Brain pericyte (primary cell): ENCODE measurements at places on chromosomes 6 and 20.

DNA sequence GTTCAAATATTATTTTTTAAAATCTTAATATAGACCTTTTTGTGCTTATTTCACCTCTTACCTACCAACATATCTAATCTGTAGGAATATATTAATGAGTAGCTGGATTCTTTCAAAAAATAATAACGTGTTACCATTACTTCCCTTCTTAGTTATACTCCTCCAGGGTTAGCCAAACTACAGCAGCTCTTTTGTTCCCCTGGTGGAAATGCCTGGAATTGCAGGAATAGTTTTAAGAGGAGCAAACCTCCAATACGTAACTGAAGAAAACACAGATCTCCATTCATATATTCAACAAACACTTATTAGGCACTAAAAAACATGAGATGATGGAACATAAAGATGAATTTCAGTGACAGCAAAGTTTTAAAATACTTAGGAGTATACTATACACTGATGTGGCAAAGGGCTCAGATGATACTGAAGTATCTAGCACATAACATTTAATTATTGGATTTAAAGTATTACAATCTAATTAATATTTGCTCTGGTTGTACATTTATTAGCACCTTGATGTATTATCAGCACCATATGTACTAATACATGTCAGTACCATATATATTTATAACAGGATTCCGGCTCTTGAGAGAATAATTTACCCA is 78.3 kb downstream of the TBX18 start:
- DNase-seq = no peak

DNA sequence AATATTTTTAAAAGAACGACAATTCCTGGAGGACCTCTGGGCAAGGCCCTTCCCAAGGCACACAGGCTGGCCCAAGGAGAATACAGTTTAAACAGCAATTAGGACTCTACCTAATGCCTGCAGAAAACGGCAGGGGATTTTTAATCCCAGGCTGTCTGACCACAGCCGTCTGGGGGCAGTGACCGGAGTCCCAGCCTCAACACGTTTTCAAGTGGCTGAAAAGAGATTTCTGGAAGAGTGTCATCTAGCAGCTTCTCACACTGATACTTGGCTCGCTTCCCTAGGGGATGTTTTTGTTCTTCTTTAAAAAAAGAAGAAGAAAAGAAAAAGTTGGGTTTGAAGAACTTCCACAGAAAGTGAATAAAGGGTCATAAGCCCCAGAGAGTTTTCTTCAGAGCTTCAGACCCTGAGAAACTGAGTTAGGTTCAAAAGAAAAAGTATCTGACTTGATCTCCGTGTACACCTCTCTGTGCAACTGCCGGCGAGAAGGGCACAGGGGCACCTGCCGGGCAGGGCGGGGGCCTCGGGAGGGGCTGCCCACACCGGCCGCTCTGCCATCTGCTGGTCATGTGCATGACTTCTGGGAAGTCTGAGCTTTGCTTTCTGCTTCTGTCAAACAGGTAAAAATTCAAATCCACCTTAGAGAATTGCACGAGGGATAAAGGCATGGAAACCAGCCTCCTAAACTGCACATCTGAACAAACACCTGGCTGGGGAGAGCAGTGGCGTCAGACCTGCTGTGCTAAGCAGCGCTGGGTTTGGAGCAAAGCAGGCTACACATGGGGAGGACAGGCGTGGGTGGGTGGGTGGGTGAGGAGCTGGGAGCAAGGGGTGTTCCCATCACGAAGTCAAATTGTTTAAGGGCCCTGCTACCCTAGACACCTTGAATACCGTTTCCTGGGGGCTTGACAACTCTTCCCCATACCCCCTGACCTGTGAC is 33.0 kb downstream of the RRBP1 start:
- no peak for DNase-seq

GRCh38 chr6:41376176-41376575 is 40.8 kb downstream of the NCR2 start:
- DNase-seq = no peak

- no peak for DNase-seq
Observed at GRCh38 chr6:37205175-37205996, 35.4 kb downstream of the PIM1 start.

- no peak for DNase-seq
Observed at GRCh38 chr20:37501940-37502339, 19.1 kb upstream of the NNAT start.

- DNase-seq = no peak
Observed at GRCh38 chr6:132972971-132973370, 158.6 kb downstream of the RPS12 start.

- DNase-seq = no peak
Observed at GRCh38 chr6:142183351-142183750, 36.3 kb downstream of the VTA1 start.

DNA sequence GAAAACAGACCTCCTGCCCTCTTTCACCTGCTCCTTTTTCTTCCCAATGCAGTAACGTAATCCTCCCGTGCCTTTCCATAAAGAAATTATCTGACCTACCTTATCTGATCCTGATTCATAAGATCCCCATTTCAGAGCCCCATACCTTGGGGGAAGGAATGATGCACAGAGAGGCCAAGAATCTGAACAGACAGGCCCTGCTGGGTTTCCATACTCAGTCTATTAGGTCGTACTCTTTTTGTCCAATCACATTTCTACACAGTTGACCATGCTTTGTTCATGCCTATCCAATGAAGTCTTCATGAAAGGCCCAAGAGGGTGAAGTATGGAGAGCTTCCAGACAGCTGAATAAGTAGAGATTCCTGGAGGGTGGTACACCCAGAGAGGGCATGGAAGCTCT is 25.3 kb downstream of the SRPK1 start:
- no peak for DNase-seq

- DNase-seq = no peak
Observed at GRCh38 chr6:165986311-165986913, 181.2 kb downstream of the TBXT start.

- DNase-seq = no peak
Observed at GRCh38 chr6:142476452-142476851, 174.6 kb downstream of the ADGRG6 start.

GRCh38 chr20:373171-373890 is 7.2 kb upstream of the TRIB3 start:
- no peak for DNase-seq

GRCh38 chr6:41103847-41104246 is 31.1 kb downstream of the NFYA start:
- no peak for DNase-seq

- DNase-seq = no peak
Observed at GRCh38 chr20:62571669-62572344, 70.5 kb upstream of the SLCO4A1 start.

GRCh38 chr20:8404912-8405635 is 273.0 kb downstream of the PLCB1 start:
- no peak for DNase-seq

DNA sequence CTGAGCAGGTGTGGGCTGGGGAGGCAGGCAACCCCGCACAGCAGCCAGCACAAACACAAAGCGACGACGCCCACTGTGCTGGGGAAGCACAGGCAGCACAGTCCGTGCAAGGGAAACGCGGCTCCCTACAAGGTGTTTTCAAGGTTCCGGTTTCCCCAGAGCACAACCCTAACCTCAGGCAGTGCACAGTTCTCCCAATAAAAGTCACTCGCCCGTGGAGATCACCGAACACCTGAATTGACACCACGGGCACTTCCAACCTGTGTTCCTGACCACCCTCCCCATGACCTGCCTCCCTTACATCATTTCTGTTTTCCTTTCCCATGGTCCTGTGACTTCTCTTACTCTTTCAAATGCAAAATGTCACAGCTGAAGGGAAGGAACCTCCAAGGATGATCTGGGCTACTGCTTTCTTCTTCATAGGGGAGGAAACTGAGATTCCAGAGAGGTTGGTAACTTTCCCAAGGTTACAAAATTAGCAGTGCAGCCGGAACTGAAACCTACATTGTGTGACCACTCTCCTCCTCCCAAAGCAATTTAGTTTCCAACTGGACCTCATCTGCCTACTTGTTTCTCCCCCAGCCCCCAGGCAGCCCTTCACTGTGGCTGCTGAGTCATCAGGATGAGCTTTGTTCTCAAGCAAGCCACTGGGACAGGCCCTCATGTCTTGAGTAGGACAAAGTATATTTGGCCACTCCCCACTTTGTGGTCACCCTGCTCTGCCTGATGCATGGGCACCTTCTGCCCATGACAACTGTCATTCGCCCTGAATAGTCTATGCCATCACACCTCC is 125.3 kb downstream of the ATXN1 start:
- DNase-seq = no peak

DNA sequence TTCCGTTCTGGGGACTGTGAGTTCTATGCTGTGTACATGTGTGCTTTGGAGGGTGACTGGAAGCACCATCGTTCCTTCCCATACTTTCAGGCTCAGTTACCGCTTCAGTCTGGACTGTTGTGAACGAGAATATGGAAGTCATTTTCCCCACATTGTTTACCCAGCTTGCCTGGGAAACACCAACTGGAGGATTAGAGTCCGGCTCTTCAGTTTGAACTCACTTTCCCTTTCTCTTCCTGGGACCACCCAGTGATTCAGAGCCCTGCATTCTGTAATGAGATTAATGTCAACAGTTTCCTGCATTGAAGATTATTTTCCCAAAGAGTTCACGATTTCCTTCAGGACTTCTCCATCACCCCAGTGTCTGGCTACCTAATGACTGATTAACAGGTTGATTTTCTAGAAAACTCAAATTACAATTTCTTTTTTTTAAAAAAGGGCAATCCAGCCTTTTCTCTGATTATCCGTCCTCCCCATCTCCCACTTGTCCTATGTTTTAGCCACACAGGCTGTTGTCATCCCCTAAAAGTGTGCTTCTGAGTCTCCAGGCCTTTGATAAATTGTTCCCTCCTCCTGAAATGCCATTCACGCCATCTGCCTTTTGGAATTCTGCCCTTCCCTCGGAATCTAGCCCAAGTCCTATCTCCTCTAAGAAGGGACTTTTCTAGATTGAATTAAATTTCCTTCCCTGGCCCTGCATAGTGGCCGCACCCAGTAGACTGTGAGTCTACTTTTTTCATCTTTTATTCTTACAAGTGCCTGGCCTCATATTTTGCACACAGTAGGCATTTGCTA is 3.3 kb upstream of the TAGAP start:
- DNase-seq = no peak

- no peak for DNase-seq
Observed at GRCh38 chr20:23374441-23374840, 12.5 kb downstream of the GZF1 start.

DNA sequence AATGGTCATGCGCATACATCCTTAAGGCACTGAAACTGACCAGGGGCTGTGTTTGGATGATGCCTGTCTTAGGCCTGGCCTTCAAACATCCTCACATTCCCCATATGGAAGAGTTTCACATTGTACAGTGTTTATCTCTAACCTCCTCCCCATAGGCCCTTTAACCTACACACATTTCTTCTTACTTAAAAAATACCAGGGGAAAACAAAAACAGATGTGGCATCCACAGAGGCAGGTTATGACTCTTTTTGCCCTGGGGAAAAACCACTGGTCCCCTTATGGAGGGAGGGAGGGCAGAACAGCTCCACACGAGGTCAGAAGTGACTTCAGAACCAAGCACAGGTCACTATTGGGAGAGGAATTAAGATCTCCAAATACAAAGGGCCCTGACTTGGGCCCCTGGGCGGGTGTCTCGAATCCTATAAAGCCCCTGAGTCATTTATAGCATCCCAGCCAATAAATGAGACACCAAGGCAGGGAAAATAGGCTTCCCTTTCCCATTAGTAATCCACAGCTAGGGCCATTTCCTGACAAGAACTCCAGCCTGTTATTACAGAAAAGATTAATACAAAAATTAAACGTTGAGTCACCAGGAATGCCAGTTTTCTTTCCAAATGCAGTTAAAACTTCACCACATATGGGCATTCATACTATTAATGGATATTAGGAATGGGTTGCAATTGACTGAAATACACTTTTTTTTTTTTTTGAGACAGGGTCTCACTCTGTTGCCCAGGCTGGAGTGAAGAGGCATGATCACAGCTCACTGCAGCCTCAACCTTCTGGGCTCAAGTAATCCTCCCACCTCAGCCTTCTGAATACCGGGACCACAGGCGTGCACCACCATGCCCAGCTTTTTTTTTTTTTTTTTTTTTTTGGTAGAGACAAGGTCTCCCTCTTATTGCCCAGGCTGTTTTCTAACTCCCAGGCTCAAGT is 107.2 kb downstream of the ATP9A start:
- DNase-seq = no peak

DNA sequence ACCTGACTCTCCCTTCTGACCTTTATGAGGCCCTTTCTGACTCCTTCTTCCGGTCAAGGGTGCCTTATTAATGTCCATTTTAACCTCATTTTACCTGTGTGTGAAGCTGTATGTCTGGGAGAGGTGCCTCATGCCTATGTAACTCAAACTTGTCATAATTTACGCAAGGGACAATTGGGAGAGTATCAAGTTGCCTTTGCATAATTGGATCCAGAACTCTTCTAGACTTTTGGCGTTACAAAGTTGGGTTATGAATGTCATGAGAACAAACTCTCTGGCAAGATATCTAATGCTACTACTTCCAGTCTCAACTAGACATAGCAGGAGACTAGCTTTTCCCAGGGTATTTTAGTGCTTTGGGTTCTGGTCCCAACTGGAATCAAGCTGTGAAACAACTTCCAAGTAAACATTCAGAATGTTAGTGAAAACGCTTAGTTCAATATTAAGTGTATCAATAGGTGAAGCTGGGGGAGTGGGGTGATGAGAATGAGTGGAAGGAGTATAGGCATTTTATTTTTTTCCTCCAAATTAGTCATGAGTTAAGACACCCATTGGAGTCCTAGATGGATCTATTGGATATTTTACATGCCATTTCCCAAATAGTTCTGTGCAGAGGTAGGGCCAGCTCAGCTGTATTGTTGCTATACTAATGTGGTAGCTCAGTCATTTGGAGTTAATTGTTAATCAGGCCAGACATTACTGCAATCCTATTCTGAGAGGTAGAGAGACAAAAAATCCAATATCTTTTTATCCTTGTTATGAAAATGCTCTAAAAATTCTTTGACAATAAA is 159.9 kb downstream of the TFAP2B start:
- no peak for DNase-seq

GRCh38 chr20:46583411-46584214 is 33.2 kb upstream of the OCSTAMP start:
- no peak for DNase-seq

GRCh38 chr6:137044366-137045221 is at the start of gene IL20RA:
Gene IL20RA, minus strand, starts transcription at chr6:137044965. Its CDS starts 237 bp downstream, at chr6:137044728.
- DNase-seq = no peak

DNA sequence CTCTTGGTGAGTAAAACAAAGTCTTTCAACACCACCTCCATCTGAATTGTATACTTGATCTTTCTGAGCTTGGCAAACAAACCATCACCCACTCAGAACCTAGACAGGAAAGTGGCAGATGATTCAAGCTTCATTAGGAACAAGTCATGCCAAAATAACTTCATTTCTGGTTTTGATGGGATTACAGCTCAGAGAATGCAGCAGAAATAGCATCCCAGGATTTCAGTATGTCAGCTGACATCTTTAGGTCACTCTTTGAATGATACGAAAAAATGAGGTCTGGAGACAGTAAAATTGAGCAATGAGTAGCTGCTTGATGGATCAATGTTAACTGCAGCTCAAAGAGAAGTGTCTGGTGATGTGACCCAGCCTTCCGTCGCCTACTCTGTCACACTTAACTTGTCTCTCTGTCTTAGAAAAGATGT is 92.4 kb downstream of the GJA10 start:
- no peak for DNase-seq

GRCh38 chr6:110476046-110476849 is at the start of gene SLC22A16:
Gene SLC22A16, minus strand, starts transcription at chr6:110476613. Its CDS starts 39 bp downstream, at chr6:110476574.
- DNase-seq = no peak
